ENCODE measurements at places on chromosomes 2 and 18.

- DNase-seq = peak; percentile 61
Measured at GRCh38 chr2:151637271-151637781, 97.0 kb downstream of the NEB start.

DNA sequence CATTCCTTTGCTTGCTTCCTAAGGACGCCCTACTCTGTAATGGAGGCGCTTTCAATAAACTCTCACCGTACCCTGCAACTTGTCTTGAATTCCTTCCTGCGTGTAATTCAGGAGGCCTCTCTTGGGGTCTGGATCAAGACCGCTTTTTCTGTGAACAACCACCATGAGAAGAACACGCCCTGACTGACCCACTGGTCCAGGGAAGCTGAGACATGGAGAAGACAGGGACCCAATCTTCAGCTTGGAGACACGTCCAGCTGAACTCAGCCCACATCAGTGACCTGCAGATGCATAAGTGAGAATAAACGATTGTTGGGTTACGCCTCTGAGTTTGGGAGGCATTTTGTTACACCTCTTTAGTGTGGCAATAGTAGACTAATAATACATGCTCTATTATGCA lies 7.8 kb upstream of the NARS1 start:
- DNase-seq = no peak

DNA sequence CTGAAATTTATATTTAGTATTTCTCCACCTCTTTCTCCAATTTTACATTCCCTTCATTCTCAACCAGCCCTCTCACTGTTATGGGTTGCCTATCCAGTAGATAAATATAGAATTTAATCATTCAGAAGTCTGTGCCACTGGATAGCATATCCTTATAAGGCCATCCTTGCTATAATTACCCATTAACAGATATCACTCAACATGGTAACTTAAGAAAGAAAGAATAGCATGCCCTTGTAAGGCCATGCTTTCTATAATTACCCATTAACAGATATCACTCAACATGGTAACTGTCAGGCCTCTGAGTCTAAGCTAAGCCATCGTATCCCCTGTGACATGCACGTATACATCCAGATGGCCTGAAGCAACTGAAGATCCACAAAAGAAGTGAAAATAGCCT lies 1137.4 kb upstream of the FAM98A start:
- DNase-seq = no peak

DNA sequence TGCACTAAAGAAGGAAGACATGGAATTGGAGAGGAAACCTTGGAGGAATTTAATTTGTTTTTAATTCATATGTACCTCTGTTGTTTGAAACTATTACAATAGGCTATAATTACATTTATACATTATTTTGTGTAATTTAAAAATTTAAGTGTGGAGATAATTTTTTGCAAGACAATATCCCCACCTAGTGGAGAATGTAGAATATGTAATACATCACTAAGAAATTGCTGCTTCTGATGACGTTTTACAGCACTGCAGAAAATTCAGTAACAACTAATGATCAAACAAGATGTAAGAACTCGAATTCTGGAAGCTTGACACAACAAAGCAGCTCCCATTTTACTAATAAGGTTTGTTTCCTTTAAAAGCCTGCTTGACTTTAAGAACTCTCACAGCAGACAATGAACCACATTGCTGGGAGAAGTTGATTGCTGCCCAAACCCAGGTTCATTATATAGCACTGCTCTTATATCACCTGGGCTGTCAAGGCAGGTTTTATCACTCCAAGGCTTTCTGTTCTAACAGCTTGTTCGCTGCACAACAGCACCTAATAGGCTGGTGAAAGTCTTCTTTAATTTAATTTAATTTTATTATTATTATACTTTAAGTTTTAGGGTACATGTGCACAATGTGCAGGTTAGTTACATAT lies 53.4 kb downstream of the THADA start:
- DNase-seq = no peak

DNA sequence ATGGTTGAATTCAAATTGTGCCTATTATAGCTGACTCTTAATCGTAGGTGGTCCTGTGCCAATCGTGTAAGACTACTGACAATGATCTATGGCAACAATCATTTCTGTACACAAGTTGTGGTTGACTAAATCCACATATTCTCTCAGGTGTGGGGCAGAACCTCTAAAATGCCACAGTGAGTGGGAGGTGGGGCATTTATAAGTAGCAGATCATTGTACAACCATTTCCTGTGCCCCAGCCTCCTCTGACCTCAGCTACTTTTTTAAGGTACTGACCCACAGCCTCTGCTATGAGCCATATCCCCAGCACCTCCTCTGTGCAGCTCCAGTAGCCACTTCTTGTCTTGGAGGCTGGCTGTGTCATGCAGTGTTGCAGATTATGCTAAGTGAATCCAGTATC lies 48.6 kb upstream of the RAPH1 start:
- DNase-seq = no peak

DNA sequence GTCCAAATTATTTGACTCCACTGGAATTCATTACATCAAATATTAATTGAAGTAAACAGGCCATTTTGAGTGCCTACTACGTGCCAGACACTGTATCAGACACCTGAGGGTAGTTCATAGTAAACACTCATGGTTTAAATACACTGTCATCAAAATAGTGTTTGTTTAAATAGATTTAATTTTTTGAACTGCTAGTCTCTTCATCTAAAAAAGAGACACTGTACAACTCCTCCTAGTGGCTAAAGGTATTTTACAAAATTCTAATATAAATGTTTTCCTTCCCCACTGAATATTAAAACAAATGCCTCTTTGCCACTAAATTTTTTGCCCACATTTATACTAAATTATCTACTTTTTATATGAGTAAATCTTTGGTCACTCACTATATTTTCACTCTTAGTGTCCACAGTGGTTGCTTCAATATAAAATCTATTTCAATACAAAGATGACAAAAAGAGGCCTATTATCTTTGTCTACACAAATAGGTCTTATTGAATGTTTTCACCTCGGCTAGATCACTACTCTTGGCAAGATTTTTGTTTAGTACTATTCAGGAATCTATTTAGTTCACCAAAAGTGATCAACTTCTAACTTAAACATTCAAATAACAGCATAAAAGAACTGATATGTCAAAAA lies 122.1 kb downstream of the TMEM247 start:
- DNase-seq = no peak

DNA sequence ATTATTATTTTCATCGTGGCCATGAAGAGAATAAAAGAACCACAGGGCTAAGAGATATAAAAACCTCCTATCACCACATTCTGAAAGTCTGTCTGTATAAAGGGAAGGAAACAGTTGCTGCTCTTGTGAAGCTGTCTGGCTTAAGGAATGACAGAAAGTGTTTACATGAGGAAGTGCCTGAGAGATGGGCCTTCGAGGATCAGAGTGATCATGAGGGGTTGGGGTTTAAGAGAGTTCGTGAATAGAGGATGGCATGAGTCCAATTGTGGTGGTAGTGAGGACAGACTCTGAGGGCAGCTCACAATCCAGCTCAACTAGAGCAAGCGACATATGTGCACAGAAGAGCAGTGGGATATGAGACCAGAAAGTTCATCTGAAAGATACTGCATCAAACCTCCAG lies 65.8 kb upstream of the PIEZO2 start:
- DNase-seq = no peak

DNA sequence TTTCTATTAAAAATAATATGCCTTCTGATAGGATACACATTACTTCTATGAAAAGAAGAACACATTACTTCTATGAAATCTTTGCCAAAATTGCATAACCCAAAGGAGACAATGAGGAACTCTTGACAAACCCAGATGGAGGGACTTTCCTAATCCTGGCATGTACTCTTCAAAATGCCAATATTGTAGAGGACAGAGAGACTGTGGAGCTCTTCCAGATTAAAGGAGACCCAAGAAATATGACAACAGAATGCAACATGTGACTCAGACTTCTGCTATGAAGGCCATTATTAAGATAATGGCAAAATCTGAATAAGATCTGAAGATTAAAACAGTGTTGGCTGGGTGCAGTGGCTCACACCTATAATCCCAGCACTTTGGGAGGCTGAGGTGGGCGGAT lies 22.2 kb downstream of the SOWAHC start:
- no peak for DNase-seq

GRCh38 chr18:79923896-79924585 lies 27.4 kb downstream of the SLC66A2 start:
- DNase-seq = peak; percentile 1

GRCh38 chr18:28684746-28685355 lies 507.9 kb upstream of the CDH2 start:
- no peak for DNase-seq

GRCh38 chr18:54740136-54740846 lies 88.0 kb upstream of the RAB27B start:
- no peak for DNase-seq

GRCh38 chr2:26805241-26805676 lies 19.4 kb downstream of the CENPA start:
- no peak for DNase-seq

DNA sequence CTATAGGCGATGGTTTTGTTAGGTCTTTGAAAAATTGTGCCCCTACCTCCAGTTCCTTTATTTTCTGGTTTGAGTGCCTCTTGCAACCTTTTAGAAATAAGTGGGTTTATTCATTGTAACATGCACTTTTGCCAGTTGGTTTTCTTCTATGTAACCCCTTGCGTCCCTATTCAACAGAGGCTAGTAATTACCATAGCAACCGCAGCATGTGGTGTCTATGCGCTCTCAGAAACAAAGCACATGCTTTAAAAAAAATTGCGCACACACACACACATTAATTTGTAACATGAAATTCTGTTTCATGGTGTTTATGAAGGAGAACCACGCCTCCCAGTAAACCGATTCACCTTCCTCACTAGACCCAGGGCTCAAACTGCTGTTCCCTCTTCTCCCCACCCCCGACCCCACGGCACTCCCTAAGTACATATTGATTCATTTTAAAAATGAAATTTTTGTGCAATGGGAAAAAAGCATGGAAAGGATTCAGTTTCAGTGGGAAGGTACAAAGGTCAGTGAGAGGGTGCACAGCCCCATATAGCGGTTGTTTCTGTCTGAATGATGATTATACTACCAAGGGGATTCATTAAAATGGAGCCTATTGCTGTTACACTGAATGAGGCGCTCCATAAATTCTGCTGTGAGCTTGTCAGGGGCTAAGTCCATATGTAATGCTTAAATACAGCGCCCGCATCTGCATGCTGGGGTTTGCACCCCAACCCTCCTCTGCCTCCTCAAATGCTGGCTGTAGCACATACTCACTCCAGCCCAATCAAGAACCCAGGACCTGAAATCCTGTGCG lies 206.9 kb downstream of the ICOS start:
- DNase-seq = no peak

GRCh38 chr2:18500333-18500732 lies 60.1 kb downstream of the RDH14 start:
- no peak for DNase-seq

DNA sequence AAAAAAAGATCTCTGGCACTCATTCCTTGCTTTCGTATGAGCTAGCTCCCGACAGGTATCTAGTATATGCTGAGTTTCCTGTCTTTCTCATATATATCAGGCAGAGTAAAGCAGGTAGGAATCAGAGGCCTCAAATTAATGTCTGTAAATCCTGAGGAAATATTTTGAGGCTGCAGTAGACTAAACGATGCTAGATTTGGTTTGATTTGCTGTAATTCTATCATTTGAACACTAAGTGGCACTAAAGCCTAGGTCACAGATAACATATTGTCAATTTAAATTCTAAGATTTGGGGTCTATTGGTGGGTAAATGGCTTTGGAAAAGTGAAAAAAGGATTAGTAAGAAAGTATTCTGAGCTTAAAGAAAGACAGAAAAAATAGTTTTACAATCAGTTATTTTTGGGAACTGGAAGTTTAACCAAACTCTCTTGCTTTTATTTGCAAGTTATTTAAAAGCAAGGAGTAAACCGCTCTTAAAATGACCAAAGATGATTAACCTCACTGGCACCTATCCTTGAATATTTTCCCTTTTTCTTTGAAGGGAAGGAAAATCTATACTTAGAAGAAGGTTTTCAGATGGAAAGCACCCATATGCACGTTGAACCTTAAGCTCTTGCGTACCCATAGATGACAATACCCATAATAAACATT lies 37.6 kb upstream of the SLC4A10 start:
- DNase-seq = no peak

GRCh38 chr2:46067062-46067461 lies 230.1 kb upstream of the EPAS1 start:
- no peak for DNase-seq

- DNase-seq = no peak
Measured at GRCh38 chr2:155841442-155841841, 491.1 kb downstream of the NR4A2 start.

- no peak for DNase-seq
Measured at GRCh38 chr18:54867131-54867530, 38.9 kb downstream of the RAB27B start.

- no peak for DNase-seq
Measured at GRCh38 chr18:39494211-39494896, 1928.8 kb upstream of the CELF4 start.

GRCh38 chr2:24435391-24436316 lies 55.4 kb upstream of the NCOA1 start:
- no peak for DNase-seq

Measured in activated gamma-delta T cell treated with Interleukin-2 at 50 U/mL for 16 hours (primary cell).